ENCODE measurements at places on chromosomes 7 and 10. TPM values are rescaled to one million over a fixed set of nuclear protein-coding genes. Genes with fewer than 3 reads are reported as not detected.
A peak's percentile ranks its signal among the peaks of the same experiment; 100 is the strongest.

The EBLN1 gene
- total RNA-seq, result not detected

The TRIM56 gene
- 67.4 TPM for total RNA-seq

The SPDYE8 gene
- not detected for total RNA-seq

The PRKCQ gene
- total RNA-seq, result 59.3 TPM

- no peak overlapping the region for H3K27ac ChIP-seq
- DNase-seq, result no peak
- no peak overlapping the region for H3K4me3 ChIP-seq
- H3K4me1 ChIP-seq, result no peaks in the 10 kb centered on the region
- H3K36me3 ChIP-seq, result no peaks in the 10 kb centered on the region
Observed at GRCh38 chr7:72326365-72326764, 85.8 kb downstream of the CALN1 start.

DNA sequence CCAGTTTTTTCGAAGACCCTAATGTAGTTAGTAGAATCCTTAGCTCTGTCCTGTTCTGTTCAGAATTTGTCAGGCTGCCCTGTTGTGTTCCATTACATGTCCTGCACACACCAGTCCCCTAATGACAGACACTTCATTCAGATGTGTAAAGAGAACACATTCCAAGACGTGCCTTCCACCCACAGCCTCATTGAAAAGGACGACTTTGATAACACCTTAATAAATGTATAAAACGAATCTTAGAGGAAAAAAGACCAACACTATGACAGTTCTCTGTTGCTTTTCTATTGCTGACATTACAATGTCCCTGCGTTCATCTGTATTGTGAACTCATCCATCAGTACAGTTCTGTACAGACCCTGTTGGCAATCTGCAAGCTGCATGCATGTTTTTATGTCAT lies 3.5 kb downstream of the LRRTM3 start:
- H3K36me3 ChIP-seq, result no peaks in the 10 kb centered on the region
- DNase-seq, result no peak
- no peaks in the 10 kb centered on the region for H3K4me1 ChIP-seq
- H3K27me3 ChIP-seq, result peaks cover 31% of the 10 kb centered on the region
- H3K27ac ChIP-seq, result no peak overlapping the region

GRCh38 chr10:329361-330099 lies 194.3 kb downstream of the ZMYND11 start:
- H3K4me3 ChIP-seq, result peak overlapping the region; percentile 78
- no peaks in the 10 kb centered on the region for H3K27me3 ChIP-seq
- DNase-seq, result no peak

DNA sequence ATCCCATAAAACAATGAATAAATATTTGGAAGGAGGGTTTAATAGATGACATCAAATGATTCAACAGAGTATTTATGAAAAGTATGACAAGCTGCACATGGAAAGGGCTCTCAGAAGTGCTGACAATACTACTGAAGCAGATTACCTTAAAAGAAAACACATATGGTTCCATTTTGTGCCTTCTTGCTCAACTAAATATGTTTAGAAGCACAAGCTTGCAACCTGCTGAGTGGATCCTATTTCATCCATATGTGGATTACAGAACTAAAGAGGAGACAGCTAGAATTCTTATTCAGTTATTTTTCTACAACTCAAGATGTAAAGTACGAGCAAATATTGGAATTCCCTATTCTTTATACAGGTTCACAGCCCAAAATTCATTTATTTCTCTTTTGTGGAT lies 340.6 kb downstream of the TFEC start:
- no peak overlapping the region for H3K4me3 ChIP-seq
- H3K27me3 ChIP-seq, result no peaks in the 10 kb centered on the region
- H3K27ac ChIP-seq, result no peak overlapping the region
- no peak for DNase-seq
- no peaks in the 10 kb centered on the region for H3K36me3 ChIP-seq
- no peaks in the 10 kb centered on the region for H3K4me1 ChIP-seq

- H3K36me3 ChIP-seq, result no peaks in the 10 kb centered on the region
- H3K27ac ChIP-seq, result no peak overlapping the region
- no peak overlapping the region for H3K4me3 ChIP-seq
- DNase-seq, result no peak
- peaks cover 3% of the 10 kb centered on the region for H3K27me3 ChIP-seq
- H3K4me1 ChIP-seq, result peaks cover 2% of the 10 kb centered on the region
Observed at GRCh38 chr10:114081911-114082583, 38.4 kb downstream of the ADRB1 start.

- no peak overlapping the region for H3K4me3 ChIP-seq
- no peak overlapping the region for H3K27ac ChIP-seq
- no peak for DNase-seq
- H3K36me3 ChIP-seq, result peaks cover 22% of the 10 kb centered on the region
Observed at GRCh38 chr10:110989016-110989415, 69.6 kb downstream of the SHOC2 start.

GRCh38 chr7:157874870-157875229 lies 538.0 kb downstream of the DNAJB6 start:
- H3K27me3 ChIP-seq, result no peaks in the 10 kb centered on the region
- H3K27ac ChIP-seq, result peak overlapping the region; percentile 65
- no peaks in the 10 kb centered on the region for H3K36me3 ChIP-seq
- DNase-seq, result no peak

GRCh38 chr7:95859429-95859828 lies 87.1 kb downstream of the DYNC1I1 start:
- no peak overlapping the region for H3K4me3 ChIP-seq
- peaks cover 16% of the 10 kb centered on the region for H3K27me3 ChIP-seq
- no peaks in the 10 kb centered on the region for H3K36me3 ChIP-seq

Data from naive thymus-derived CD8-positive, alpha-beta T cell (primary cell).